NCI-H82 (cell line): ENCODE measurements at places on chromosomes 12 and 14.

DNA sequence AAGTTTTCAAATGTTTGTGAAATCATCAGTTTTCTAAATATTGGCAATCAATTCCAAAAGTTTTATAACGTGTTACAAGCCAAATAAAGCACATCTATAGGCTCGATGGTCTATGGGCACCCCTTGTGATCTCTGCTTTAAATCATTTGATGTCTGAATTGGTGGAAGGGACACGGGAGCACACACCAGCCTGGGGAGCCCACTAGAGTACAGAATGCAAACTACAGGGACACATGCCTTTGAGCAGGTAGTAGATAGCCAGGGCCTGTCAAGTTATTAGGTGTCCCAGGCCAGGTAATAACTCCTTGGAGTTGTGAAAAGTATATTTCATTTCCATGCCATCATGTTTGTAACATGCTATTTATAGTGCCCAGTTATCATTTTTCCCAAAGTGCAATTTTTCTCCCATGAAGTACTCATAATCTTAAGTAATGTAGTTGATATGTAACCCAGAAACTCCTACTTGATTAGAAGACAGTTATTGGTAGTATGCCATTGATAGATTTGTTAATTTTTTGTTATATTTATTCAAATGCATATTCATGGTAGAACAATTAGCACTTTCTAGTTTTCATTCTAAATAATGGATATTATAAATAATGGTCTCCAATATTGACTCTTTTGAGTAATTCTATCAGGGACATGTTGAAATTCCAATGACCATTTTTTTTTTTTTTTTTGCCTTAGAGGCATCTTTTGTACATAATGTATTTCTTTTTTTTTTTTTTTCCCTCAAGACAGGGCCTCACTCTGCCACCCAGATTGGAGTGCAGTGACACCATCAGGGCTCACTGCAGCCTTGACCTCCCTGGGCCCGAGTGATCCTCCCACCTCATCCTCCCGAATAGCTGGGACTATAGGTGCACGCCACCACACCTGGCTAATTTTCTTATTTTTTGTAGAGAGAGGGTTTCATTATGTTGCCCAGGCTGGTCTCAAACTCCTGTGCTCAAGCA lies 96.9 kb upstream of the FGD4 start:
- DNase-seq, result peak; percentile 78

DNA sequence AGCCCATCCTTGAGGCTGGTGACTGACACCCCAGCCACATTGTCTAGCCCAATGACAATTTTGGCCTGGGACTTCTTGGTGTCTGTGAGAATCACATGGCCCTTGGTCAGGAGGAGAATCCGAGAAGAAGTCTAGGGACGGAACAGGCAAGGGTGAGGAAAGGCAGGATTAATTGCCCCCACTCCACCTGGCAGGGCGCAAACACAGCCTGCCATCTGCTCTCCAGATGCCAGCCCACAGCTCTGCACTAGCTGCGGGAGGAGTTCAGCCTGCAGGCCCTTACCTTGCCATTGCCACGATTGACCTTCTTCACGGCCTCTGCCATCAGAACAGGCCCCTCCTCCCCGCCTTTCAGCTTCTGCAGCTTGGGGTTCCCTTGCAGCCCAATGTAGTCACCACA lies 13.1 kb upstream of the TAC3 start:
- DNase-seq, result peak; percentile 52

- no peak for DNase-seq
Observed at GRCh38 chr12:29622251-29622650, 124.8 kb upstream of the OVCH1 start.

DNA sequence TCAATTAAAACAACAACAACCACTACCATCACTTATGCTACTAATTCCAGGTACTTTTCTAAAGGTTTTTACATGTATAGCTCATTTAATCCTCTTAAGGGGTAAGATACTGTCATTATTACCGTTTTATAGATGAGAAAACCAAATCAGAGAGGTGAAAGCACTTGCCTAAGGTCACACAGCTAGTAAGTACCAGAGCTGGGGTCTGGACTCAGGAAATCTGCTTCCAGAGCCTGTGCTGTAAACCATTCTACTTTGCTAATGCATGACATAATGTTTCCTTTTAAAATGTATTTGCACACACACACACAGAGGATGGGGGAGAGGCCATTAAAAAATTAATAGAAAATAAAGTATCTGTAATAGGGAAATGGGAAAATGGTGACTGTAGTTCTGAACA lies 113.4 kb downstream of the PTPN11 start:
- no peak for DNase-seq

GRCh38 chr12:85422762-85423161 lies 142.7 kb downstream of the ALX1 start:
- no peak for DNase-seq

- no peak for DNase-seq
Observed at GRCh38 chr12:98591209-98591608, 2.3 kb upstream of the SLC25A3 start.

- no peak for DNase-seq
Observed at GRCh38 chr12:129941618-129942017, 37.8 kb upstream of the TMEM132D start.

DNA sequence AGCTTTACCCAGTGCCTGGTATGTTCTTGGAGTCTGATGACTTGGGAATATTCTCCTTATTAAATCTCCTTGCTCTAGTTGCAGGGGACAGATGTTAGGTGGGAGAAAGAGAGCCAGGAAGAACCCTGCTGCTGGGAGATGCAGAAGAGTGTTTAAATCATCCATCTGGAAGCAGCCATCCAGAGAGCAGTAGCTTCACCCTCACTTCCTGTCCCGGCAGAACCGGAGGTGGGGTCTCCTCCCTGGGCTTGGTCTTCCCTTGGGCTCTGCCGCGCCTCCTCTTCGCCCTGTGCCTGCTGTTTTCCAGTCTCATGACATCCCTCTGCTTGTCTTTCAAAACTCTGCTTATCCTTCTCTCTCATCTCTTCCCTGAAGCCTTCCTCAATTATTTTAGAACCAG lies 15.5 kb downstream of the B4GALNT3 start:
- no peak for DNase-seq

DNA sequence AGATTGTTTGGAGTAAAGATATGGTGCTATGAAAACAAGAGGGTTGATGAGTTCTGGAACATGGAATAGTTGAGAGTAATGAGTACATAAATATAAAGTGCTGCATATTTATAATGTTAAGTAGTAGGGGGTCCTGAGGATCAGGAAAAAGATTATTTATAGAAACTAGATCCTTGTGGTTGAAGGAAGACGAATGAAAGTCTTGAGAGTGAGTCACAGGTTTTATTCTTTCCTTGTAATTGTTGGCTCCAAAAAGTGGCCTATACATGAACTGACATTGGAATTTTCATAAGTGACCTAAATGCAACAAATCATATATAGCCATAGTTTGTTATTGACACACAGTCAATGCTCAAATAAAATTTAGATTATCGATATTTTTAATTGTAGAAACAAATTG lies 440.4 kb upstream of the PRICKLE1 start:
- no peak for DNase-seq

GRCh38 chr14:59582845-59583509 lies 6.4 kb upstream of the CCDC175 start:
- DNase-seq, result peak; percentile 100

DNA sequence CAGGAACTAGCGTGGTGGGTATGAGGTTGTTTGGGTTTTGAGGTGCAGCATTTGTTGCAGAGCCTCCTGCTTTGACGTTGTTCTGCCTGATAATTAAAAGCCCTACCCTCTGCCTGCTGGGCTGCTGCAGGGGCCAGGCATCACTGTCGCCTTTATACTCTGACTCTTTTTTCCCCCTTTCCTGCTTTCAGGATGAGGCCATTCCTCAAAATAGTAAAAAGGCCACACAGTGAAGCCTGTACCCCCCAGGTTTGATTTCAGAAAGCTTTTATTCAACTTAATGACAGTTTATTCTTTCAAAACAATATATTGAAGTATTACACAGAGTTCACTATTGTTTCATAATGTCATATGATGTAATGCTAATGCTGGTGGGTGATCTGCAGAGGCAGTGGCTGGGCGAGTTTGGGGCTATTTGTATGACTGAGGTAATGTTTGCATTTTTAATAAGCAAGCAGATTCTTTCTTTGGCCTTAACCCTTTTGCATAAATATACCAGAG lies 9.1 kb downstream of the BORCS5 start:
- DNase-seq, result no peak

DNA sequence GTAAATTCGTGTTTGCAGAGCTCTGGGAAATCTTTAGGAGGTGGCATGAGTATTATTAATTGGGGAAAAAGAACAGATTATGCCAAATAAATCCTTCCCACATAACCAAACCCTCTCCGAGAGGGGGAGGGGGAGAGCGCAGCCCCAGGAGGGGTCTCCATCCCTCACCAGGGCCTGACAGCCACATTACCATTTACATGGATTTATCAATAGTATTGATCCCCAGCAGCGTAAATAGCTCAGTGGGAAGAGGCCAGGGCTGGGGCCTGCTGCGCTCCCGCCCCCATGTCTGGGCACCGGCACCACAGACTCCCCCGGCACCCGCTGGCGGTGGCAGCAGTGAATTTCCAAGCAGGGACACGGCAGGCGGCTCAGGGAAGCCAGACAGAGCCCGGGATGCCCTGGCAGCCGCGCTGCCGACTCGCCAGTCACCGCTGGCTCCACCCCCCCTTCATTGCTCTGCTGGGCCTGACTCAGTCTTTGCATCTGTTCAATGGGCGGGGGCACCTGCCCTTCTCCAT lies 2.4 kb downstream of the NCOR2 start:
- no peak for DNase-seq

DNA sequence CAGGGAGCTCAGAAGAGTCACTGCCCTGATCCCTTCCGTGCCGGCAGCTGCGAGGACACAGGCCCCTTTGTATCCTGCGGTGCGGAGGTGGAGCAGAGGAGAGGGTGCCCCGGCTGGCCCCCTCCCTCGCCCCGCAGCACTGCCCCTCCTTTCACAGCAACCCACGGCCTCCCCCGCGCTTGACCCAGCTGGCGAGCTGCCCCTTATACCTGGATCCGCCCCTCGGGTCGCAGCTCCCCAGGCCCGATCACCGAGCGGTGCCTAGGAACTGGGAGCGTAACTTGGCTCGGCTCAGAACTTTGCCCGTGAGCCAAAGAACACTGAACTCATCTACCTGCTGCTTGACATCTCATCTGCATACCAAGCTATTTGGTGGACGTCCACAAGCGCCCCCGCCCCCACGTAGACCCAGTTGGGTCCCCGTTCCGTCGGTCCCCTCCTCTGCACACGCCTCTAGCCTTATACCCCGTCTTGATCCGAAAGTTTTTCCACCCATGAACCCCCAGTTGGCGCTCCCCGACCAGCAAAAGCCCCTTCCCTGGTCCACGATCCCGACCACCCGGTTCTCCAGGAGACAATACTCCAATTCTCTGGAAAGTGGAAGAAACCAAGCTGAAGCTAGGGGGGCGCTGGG lies 697 bp upstream of the DNAJC14 start:
- peak; percentile 69 for DNase-seq

DNA sequence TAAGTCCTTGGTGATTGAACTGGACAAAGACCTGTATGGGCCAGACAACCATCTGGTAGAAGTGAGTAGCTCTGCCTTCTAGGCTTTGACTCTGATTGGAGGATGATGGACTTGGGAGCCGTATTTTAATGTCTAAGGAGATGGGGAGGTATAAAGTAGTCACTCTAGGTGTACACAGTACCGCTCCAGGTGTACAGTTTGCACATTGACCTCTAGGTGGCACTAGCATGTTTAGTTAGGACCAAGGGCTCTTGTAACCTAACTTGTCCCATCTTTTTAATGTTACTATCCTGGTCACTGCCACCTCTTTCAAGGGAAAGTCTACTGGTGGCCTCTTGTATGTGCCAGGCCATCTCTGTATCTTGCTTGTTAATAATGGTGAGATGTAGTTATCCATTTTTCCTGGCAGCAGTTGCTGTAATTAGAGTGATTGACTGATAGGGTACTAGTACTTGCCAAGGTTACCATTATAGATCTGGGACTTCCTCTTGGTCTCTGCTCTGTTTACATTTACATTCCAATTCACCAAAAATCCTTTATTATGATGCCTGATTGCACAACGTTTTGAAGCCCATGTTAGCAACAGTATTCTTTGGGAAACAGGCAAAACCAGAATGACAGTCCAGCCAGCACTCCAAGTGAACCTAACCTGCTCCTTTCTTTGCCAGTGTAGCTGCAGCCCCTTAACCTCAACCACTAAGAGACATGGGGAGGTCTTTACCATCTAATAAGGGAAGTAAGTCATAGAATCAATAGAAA lies 3.6 kb downstream of the SMARCD1 start:
- DNase-seq, result peak; percentile 89

GRCh38 chr14:90354551-90355298 lies 23.0 kb upstream of the NRDE2 start:
- no peak for DNase-seq

GRCh38 chr14:104229534-104230055 lies 91.2 kb downstream of the KIF26A start:
- DNase-seq, result no peak

GRCh38 chr12:26896913-26897312 lies 40.9 kb downstream of the INTS13 start:
- no peak for DNase-seq

GRCh38 chr14:24692382-24693352 lies 58.7 kb upstream of the GZMB start:
- DNase-seq, result no peak

DNA sequence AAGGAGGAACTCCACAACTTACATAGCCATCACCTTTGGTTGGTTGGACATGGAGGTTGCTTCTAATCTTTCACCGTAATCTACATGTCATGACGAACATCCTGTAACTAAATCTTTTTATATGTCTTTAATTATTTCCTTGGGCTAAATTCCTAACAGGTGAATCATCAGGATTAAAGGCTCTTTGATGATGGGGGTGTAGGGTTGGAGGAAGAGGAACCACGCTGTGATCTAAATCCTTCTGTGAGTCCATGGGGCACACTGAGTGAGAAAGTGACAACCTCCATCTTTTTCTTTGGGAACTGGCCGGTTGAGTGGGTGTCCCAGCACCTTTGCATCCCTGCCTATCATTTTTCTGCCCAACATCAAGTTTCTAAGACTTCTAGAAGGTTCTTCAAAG lies 31.1 kb upstream of the MAP1LC3B2 start:
- no peak for DNase-seq

GRCh38 chr14:68421116-68421515 lies 371.8 kb downstream of the ZFP36L1 start:
- no peak for DNase-seq

- no peak for DNase-seq
Observed at GRCh38 chr12:59597385-59597781, 1.6 kb downstream of the SLC16A7 start.

- DNase-seq, result peak; percentile 57
Observed at GRCh38 chr14:69956970-69957369, 77.8 kb downstream of the SMOC1 start.

DNA sequence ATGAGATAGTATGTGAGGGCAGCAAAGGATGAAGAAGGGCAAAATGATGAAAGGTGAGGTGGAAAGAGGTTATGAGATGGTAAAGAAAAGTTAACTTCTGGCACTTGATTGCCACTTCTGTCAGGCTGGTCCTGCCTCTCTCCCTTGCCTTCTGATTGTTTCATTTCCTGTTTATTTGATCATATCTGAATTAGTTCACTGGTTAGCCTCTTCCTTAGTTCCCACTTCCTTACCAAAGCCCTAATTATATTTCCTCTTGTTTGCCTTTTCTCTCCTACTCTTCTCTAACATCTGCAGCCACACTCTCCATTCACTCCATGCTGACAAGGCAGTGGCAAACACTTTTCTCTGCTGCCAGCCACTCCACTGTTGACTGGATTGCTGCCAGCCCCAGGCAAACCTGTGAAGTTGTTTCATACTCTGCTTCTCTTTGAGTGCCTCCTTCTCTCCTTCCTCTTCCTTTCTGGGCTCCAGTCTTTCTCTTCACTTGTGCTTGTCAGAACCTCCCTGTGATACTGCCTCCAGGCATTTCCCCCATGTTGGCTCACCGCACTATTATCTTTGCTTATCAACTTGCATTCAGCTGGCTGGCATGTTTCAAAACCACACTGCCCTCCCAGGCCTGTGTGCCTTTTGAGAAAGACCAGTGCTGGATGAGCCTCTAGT lies 8.1 kb downstream of the PNP start:
- no peak for DNase-seq
